ENCODE measurements at places on chromosomes 2 and 18.

DNA sequence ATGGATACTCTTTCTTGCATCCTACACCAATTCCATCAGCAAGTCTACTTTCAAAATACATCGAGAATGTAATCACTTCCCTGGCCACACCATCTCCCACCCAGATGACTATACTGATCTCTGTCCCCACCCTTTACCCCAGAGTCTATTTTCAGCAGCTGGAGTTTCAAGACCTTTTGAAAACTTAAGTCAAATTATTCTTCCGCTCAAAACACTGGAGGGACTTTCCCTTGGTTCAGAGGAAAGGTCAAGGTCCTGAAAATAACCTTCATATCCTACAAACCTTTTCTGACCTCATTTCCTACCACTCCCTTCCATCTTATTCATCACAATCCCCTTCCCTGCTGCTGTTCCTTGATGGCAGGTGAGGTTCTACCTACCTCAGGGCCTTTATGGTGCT is 58.8 kb upstream of the LYPD6 start:
- no peak overlapping the region for H3K27ac ChIP-seq
- H3K4me1 ChIP-seq, result peaks cover 5% of the 10 kb centered on the region
- H3K36me3 ChIP-seq, result no peaks in the 10 kb centered on the region
- no peak overlapping the region for H3K4me3 ChIP-seq
- H3K27me3 ChIP-seq, result peaks cover 6% of the 10 kb centered on the region

DNA sequence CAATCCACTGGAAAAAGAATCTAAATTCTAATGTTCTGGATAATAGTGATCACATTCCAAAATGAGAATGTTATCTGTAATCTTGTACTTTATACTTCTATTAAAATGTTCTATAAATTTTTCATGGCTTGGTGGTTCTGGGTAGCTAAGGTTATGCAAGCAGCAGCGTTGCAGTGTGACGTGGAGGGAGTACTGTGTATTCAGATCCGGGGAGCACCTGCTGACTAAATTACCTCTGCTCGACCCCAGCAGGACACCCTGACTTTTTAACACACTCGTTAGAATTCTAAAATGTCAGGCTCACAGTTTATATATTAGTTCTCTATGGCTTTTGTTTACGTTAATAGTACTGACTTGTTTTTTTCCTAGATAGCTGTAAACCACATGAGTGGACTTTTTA is 13.0 kb downstream of the ATIC start:
- peak overlapping the region; percentile 55 for H3K27ac ChIP-seq
- peaks cover 33% of the 10 kb centered on the region for H3K4me1 ChIP-seq
- no peak overlapping the region for H3K4me3 ChIP-seq
- H3K36me3 ChIP-seq, result peaks cover 21% of the 10 kb centered on the region

DNA sequence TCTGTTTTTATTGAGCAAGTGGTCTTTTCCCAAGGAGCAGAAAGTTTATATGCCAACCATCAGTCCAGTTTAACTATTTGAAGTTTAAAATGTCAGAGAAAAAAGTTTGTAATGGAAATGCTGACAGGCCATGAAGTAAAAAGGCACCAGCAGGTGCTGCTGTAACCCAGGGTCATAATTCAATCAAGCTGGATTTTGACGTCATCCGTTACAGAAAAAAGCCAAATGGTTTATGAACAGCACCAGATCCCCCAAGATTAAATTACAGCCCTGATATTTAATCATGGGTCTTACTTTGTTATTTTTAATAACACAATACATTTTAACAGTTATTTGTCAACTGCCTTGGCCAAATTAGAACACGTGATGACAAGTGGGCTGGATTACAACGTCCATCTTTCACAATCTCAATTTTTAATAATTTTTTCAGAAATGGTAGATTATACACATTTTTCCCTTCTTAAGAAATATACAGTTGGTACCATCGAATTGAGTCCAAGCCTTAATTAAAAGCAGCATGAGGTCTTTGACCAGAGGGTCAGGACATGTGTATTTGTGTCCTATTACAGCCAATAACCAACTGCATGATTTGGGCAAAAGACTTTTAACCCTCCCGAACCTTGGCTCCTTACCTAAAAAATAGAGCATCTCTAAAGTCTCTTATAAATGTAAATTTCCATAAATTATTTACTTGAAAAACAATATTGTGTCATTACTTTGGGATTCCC is 10.0 kb downstream of the TCF4 start:
- no peaks in the 10 kb centered on the region for H3K4me1 ChIP-seq
- DNase-seq, result no peak
- H3K27ac ChIP-seq, result no peak overlapping the region
- H3K36me3 ChIP-seq, result no peaks in the 10 kb centered on the region
- H3K4me3 ChIP-seq, result no peak overlapping the region

- no peaks in the 10 kb centered on the region for H3K27me3 ChIP-seq
- H3K4me3 ChIP-seq, result peak overlapping the region; percentile 97
- peaks cover 63% of the 10 kb centered on the region for H3K4me1 ChIP-seq
- no peak for DNase-seq
- H3K36me3 ChIP-seq, result peaks cover 6% of the 10 kb centered on the region
Observed at GRCh38 chr2:227473122-227473461, 1.1 kb downstream of the AGFG1 start.

DNA sequence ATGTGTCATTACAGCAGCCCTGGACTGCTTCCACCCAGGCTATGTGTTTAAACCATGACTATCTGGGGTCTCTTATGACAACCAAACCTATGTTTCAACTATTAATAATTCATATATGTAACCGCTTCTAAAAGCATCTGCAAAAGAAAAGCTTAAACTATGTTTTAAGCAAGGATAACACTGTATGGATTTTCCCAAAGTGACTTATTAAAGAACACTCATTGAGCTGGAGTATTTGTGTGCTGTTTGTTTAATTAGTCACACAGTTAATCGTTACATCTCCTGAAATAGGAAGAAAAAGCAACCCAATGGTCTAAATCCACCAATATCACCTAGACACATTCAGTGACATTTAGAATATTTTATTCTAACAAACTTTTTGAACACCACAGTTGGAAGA is 51.3 kb downstream of the TMEM163 start:
- peaks cover 67% of the 10 kb centered on the region for H3K4me1 ChIP-seq
- no peak overlapping the region for H3K4me3 ChIP-seq
- no peak for DNase-seq
- H3K27me3 ChIP-seq, result no peaks in the 10 kb centered on the region
